ENCODE measurements at places on chromosomes 5 and 9.

DNA sequence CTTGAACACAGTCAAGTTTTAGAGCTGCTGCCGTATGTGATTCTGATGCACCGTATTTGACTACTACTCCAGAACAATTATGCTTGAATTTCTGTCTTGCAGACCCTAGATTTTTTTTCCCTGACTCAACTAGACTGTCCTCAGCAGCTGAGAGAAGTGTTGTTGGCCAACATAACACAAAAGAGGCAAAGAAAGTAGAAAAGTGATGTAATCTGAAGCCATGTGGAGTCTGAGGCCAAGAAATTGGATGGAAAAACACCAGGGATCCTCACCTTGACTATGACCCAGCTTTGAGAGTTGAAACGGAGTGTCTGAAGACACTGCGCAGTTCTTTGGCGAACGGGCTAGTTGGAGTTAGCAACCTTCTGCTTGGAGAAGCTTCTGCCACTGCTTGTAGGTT, 36.3 kb upstream of the FGF1 start:
- no peak for DNase-seq

DNA sequence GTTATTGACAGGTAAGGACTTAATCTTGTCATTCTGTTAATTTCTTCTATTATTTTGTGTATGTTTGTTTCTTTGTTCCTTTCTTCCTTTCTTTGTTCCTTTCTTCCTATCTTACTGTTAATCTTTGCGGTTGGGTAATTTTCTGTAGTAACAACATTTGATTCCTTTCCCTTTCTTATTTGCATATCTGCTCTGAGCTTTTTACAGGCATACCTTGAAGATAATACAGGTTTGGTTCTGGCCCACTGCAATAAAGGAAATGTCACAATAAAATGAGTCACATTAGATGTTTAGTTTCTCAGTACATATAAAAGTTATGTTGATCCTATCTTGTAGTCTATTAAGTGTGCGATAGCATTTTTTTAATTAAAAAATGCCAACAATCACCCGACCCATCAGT, 440.7 kb downstream of the NFIB start:
- no peak for DNase-seq

DNA sequence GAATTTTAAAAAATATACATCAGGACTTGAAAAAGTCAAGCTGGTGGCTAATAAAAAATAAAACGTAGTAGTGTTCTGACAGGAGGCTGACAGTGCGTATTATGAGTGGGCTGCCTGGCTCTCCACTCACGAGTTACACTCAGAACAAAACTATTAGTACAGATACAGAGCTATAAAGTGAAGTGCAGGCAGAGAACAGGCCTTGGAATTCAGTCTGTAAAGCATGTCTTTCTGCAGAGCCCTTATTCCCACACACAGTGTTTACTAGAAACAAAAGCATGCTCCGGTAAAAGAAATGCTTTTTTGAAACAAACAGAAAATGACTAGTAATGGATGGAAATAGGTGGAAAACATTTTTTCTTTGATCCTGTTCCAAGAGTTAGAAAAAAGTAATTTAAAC, 334.7 kb downstream of the DIRAS2 start:
- no peak for DNase-seq

- no peak for DNase-seq
Measured at GRCh38 chr9:124358631-124359030, 56.6 kb downstream of the PSMB7 start.

DNA sequence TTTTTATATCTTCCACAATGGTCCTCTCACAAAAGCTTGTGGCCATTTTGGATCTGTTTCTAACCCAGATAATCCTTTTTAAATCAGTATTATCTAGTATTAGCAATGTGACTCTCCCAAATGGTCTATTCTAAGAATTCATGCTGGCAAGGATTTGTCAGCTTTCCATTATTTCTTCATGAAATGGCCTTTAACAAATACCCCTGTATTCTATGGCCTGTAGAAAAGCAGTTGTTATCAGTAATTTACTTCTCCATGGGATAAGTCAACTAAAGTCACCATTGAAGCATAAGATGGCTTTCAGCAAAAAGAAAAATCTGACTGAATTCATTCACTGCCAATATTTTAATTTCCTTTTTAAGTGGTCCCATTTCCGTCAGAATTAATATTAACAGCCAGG, 346.4 kb upstream of the FAM174A start:
- DNase-seq = no peak

DNA sequence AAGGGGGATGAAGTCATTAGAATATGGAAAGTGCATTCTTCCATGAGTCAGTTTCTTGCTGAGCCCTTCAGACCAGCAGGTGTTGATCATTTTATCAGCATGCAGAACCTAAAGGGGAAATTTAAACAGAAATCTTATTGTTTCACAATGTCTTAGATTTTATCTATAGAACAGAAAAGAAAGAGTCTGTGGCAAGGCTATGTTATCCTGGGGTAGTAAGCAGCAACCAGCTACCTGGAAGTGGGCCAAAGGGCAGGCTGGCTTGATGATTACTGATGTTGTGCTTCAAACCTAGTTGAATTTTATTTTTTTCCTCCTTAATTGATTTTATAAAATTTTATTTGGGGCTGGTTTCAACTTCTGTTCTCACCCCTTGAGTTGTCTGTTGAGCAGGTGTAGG, 101.5 kb downstream of the LRRC70 start:
- no peak for DNase-seq

DNA sequence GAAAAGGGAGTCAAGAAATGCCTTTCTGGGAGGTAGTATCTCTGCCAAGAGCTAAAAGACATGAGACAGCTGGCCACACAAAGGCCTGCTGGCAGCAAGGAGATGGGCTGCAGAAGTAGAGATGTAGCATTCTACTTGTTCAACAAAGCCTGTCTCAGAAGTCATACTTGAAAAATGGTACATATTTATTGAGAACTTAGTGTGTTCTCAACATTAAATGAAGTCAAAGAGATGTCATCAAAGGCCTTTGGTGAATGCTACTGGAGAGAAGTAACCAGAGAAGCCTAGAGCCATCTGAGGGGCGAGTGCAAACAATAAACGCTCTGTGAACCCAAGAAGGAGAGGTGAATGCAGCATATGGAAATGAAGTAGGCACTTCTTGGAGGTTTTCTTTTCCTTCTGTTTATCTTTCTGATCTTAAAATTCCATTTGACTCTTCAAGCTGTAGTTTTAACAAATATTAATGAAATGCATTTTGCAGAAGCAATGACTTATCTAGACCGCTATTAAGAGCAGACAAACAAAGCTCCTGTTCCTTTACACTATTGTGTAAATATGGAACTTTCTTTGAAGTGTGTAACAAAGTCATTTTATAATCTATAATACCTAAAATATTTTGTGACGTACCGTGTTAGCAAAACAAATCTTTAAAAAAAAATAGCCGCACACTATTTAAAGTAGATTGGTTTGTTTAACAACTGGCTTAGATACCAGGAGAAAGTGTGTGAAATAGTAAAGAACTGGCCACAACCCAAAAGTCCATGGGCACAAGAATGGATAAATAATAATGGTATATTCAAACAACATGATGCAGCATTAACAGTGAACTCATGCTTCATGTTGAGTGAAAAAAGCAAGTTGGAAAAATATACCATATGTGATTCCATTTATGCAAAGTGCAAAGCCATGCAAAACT, 70.2 kb downstream of the ZNF608 start:
- DNase-seq = no peak

GRCh38 chr5:139388198-139388821, 1.4 kb downstream of the MZB1 start:
- DNase-seq = no peak

- DNase-seq = no peak
Measured at GRCh38 chr5:76325326-76325725, 77.8 kb upstream of the IQGAP2 start.

DNA sequence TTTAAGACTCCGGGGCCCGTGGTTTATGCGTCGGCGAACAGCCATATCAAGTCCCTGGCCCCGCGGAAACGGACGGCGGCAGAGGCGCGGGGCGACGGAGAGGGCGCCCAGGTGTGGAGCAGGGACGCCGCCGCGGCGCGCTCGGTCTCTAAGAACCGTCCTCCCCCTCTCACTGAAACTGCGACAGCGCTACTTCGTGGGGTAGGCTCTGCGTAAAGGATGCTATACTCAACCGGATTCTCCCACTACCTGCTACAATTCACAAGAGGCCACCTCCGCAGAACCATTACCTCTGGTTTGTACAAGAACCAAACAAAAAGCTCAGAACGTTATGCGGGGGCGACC, 404 bp downstream of the MRNIP start:
- DNase-seq = peak; percentile 76

GRCh38 chr9:93265301-93265971, 81.5 kb downstream of the WNK2 start:
- peak; percentile 26 for DNase-seq

DNA sequence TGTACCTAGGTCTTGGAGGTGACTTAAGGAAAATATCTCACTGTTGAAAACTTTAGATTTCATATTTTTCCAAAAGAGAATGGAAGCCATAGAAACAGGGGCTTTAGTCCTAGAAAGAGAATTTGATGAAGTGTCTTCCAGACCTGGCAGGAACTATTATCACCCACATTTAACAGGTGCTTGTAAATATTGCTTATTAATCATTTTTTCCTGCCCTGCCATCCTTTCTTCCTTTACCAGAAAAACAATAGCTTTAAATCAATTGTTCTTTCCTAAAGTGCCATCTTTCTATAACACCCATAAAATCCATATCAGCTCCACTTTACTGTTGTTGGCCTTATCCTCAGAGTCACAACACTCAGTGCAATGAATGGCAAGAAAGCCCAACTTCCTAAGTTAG, 350.9 kb downstream of the YTHDC2 start:
- no peak for DNase-seq

GRCh38 chr5:24777392-24777791, 132.6 kb upstream of the CDH10 start:
- DNase-seq = no peak

DNA sequence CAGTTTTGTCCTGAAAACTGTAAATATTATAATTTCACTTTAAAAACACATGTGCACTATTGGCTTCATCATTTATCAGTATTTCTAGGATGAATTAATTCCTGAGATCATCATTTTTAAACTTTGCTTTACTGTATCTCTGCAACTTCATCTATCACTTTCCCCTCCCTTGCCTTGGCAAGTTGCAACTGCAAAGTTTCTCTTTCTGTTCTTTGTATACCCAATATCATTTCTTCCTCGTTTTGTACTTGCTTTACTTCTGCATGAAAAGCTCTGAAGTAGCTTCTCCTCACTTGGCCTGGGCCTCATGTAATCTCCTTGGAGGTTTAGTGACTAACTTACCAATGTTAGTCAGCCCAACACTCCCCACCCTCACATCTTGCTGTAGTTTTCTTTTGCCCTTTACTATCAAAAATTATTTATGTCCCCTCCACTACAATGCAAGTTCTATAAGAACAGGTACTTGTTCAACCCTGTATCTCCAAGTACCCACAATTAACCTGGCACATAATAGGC, 12.8 kb downstream of the C5orf63 start:
- DNase-seq = no peak

- no peak for DNase-seq
Measured at GRCh38 chr5:92911293-92911692, 669.7 kb downstream of the NR2F1-AS1 start.

Measured in D341Med (cell line).